Right renal pelvis (tissue), 4 donors: ENCODE measurements at places on chromosomes 1 and 21.

- DNase-seq: no peak
Observed at GRCh38 chr1:164748253-164748899, 189.4 kb downstream of the PBX1 start.

GRCh38 chr1:198498881-198499280 lies 41.6 kb downstream of the ATP6V1G3 start:
- no peak for DNase-seq

DNA sequence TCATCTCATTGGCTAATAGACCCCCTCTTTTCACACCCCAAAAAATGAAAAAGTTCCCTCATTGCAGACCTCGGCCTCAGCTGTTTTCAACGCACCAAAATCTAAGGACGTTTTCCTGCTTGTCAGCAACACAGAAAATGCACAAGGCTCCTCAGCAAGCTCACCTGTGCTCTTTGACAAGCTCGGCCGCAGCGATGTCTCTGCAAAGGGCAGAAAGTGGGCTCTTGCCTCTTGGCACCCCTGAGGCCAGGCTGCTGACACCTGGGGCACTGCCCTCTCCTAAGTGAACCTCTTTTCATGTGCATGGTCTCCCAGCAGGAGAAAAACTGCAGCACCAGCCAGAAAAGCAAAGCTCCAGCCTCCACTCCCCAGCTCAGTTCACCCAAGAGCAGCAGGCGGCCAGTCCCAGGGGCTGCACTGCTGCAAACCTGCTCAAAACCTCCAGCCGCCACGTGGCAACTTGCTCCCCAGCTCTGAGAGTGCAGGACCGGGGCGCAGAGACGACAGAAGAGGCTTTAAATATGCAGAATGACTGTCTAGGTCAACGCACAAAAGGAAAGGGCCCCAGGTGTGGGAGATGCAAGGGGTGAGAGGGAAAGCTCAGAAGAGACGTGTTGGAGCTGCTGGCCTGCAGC lies 101.7 kb downstream of the PDE9A start:
- DNase-seq: no peak

GRCh38 chr1:156644146-156644545 lies 2.2 kb downstream of the BCAN start:
- DNase-seq: no peak

GRCh38 chr21:14736162-14736561 lies 190.0 kb upstream of the SAMSN1 start:
- DNase-seq: no peak

DNA sequence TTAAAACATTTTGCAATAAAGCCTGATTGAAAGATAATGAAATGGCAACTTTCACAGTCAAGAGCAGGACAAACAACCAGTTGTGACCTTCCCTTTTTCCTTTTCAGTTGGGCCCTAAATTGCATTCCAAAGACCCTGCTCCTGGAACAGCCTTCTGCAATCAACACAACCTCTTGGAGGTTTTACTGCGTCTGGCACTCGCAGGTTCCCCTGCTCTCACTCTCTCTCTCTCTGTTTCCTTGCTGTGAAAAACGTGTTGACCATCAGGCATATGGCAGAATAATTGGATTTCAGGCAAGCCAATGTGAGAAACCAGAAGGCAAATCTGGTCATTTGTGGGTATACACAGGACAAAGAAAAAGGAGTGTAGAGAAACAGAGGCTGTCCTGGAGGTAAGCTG lies 23.2 kb downstream of the SLC44A5 start:
- DNase-seq: no peak

- no peak for DNase-seq
Observed at GRCh38 chr1:21021311-21021710, 155.4 kb downstream of the EIF4G3 start.

DNA sequence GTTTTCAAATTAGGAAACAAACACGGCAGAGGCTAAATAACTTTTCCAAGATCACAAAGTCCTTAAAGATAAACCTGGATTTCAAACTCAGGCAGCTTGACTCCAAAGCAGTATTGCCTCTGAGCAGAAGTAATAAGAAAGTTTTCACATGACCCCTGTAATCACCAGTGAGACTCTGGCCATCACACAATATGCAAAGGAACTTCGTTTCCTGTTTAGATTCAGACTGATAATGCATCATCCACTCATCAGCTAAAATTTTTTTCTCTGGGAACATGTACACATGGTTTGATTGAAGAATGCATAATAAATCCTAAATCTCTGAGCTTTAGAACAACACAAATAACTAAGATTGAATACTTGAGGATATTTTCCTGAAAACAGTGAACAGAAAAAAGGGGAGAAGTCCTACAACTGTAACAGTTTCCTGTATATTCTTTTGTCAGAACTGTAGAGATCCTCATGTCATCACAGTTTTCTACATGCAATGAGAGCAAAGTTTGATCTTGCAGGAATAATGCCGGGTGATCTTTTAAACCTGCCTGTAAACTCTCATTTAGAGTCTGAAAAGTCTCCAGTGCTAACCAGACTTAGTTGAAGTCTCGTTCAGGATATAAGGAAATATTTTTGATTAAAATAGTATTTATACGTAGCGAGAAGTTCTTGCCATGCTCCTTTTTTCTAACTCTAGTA lies 225.3 kb downstream of the SPATA17 start:
- DNase-seq: no peak

- DNase-seq: no peak
Observed at GRCh38 chr1:61446531-61446991, 278.4 kb downstream of the TM2D1 start.

- no peak for DNase-seq
Observed at GRCh38 chr1:234608025-234608910, 1.7 kb downstream of the IRF2BP2 start.

DNA sequence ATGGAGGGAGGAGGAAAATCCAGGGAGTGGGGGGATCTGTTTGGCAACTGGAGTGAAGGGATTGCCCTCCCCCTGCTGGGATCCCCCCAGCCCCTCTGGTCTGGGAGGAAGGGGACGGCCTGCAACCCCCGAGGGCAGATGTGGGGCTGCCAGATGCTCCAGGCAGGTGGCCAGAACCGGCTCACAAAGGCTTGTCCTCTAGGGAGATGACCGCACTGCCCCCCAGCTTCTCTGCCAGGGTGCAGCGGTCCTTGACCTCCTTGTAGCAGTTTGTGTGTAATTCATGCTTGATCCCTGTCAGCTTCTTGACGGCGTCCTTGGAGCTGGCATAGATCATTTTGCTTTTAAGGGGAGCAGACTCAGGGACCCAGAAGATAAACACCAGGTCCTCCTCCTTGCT lies 69.2 kb downstream of the ROR1 start:
- no peak for DNase-seq

DNA sequence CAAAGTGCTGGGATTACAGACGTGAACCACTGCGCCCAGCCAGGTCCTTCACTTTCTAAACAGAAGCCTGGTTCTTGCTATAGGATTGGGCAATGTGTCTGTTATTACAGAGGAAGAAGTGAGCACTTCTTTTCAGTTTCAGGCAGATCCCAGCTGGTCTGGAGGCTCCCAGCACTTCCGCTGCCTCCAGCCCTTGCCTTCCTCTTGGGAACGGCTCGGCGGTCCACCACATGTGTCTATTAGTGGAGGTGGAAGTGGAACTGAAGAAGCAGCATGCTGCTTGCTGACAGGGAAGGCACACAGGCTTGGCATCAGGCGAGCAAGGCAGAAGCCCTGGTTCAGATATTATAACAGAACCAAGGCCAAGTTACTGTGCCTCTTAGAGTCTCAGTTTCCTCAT lies 17.0 kb downstream of the MKNK1 start:
- DNase-seq: no peak

DNA sequence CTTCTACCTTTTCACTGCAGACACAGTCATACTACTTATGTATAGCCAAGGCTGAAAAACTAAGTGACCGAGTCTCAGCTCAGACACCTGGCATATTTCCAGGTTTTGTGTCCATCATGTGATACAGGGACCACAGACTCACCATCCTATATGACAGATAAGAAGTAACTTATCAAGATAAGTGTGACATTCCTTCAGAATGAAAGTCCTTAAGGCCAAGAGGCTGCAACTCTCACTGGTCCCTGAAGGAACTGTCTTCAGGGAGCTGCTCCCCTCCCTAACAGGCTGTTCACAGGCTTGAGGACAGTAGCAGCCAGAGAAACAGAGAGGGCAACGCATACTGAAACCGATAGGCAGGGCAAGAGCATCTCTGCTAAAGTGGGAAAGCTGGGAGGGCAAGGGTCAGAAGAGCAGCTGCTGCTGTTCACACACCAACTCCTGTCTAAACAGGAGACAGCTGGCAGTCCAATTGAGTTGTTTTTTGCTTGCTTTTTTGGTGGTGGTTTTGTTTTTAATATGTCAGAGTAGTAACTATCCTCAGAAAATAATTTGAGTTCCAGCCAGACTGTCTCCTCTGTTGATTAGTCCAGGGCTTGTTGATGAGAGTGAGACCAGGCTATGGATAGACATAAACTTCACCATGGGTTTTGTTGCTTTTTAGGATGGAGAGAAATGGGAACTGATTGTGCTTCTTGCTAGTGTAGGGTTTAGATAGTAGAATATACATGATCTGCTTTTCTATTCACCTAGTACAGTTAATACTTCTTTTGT lies 67.7 kb downstream of the MACF1 start:
- no peak for DNase-seq

GRCh38 chr1:89287181-89288050 lies 14.8 kb upstream of the GBP5 start:
- DNase-seq: no peak

DNA sequence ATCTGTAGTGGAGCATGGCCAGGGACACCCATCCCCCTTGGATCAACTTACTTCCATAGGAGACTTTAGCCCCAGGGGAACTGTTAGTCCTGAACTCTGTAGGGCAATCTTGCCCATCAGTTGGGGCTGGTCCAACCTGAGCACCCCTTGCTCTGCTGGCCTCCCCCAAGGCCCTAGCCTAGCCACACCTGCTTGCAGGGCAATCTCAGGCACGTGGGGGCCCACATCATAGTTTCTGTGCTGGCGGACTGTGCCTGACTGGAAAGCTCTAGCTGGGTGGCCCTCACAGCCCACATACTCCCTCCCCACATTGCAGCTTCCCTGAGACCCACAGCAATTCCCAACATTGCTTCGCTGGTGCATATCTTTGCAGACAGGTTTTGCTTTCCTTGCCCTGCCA lies 6.6 kb upstream of the DIRAS3 start:
- no peak for DNase-seq

GRCh38 chr1:117046781-117047180 lies 13.3 kb upstream of the TTF2 start:
- no peak for DNase-seq

GRCh38 chr1:224779536-224779935 lies 149.9 kb upstream of the DNAH14 start:
- no peak for DNase-seq

- DNase-seq: no peak
Observed at GRCh38 chr1:71804140-71804539, 478.2 kb downstream of the NEGR1 start.

DNA sequence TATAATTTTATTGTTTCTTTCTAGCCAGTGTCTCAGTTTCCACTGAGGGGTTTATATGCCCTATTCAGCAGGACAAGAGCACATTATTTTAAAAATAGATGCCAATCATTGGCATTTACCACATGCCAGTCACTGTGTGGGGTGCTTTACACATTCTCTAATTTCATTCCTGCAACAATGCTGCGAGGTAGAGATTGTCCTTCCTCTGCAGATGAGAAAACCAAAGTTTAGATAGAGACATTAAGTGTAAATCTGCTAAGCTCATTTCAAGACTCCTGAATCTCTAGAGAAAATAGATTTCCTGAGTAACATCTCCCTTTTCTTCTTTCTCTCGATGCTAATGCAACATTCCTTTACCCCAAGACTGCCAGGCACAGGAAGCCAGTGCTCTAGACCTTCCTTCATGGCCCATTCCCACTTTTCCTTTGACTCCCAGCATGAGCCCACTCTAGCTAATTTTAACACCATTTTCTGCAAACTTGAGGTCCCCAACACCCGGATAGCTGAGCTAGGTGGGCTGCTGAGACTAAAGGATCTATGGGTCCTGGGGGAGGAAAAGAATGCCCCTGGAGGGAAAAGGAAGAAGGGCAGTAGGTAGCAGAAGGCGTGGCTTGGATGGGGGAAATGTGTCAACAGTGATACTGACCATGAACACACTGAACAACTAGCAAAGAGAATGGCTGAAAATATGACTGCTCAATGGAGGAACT lies 50.0 kb downstream of the SH3GLB1 start:
- no peak for DNase-seq

DNA sequence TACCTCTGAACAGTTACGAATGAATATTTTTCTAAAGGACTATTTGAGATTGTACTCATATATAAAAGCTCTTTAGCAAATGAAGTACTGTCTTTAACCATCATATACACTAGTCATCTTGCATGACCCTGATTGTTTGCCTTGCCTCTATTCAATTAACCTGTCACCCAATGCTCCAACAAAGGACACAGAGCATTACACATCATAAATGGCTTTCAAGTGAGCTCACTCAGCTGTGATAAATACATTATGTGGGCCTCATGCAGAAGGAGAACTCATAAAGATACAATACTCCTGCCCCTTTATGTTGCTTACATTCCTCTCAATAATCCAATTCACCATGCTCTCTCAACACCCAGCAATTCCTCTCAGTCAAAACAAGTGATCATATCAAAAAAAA lies 993.0 kb upstream of the PRMT6 start:
- no peak for DNase-seq

- no peak for DNase-seq
Observed at GRCh38 chr1:81867235-81867634, 66.5 kb downstream of the ADGRL2 start.

- no peak for DNase-seq
Observed at GRCh38 chr1:113088972-113089371, 16.0 kb downstream of the LRIG2 start.

DNA sequence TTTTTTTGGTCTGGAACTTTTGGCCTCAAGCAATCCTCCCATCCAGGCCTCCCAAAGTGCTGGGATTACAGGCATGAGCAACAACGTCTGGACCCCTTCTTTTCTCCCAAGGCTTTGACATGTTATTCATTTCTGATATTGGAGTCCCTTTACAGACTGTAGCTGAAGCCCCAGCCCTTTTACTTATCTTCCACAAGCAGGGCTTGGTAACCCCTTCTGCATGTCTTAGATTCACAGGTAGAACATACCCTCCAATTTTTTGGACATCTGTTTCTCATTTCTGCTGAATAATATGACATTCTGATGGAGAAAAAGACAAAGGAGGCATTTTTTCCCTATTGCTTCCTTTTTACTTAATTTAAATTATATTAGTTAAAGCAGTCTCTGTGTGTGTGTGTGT lies 39.2 kb upstream of the RGS21 start:
- no peak for DNase-seq

- no peak for DNase-seq
Observed at GRCh38 chr21:43343095-43343991, 83.6 kb downstream of the SIK1 start.

- DNase-seq: no peak
Observed at GRCh38 chr1:218034468-218034867, 250.6 kb upstream of the RRP15 start.

DNA sequence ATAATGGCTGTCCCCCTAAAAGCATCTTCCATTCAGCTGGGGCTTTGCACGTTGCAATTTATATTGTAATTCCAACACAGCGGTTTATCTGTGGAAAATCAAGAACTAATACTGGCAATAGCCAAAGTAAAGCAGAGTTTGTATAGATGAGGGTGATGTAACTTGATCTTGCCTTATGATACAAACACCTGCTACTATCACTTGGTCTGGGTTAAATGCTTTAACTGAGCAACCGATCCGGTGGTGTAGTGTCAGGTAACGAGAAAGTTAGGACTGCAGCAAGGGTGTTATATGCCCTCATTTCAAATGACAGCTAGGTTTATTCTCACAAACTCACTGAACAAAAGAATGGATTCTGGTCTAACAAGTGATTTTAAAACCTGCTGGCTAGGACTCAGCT lies 47.3 kb upstream of the PLPPR4 start:
- no peak for DNase-seq

- no peak for DNase-seq
Observed at GRCh38 chr1:57222307-57222706, 201.6 kb downstream of the DAB1 start.
